AG04449 (cell line): ENCODE measurements at places on chromosomes 13 and 19.

DNA sequence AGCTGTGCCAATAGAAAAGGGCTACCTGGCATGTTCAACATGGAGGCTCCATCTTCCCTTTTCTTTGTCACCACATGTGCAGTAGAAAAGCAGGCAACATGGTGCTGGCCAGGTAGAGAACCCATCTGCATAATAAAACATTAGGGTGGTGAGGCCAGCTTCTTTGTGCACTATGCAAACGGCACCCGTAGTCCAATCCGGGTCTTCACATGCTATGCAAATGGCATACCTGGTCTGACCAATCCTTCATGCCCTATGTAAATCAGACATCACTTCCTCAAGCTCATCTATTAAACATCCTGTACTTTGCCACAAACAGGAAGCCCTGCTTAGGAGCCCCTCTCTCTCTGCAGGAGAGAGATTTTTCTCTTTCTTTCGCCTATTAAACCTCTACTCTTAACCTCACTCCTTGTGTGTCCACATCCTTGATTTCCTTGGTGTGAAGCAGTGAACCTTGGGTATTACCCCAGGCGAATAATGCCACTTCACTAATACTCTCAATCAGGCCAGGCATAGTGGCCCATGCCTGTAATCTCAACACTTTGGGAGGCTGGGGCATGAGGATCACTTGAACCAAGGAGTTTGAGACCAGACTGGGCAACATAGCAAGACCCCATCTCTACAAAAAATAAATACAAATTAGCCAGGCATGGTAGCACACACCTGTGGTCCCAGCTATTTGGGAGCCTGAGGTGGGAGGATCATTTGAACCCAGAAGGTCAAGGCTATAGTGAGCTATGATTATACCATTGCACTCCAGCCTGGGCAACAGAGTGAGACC is 111.3 kb upstream of the MRI1 start:
- DNase-seq, result no peak

- no peak for DNase-seq
These were observed 30.6 kb downstream of the SYDE1 start for GRCh38 chr19:15137777-15138176.

DNA sequence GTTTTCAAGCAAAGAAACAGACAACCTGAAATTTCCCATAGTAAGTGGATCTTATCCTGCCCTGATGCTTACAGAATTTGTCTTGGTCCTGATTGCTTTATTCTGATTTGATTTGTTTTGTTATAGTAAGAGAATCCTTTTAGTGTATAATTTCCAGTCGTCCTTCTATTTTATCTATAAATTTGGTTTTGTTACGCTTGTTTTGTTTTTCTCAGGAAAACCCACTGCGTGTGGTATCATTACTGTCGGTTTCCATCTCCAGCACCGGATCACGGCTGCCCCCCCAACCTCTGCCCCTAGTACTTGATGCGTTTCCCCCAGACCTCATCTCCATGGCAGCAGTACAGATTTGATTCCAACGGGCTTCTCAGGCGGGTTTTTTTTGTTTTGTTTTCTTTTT is 58.0 kb upstream of the PDCD5 start:
- DNase-seq, result no peak

DNA sequence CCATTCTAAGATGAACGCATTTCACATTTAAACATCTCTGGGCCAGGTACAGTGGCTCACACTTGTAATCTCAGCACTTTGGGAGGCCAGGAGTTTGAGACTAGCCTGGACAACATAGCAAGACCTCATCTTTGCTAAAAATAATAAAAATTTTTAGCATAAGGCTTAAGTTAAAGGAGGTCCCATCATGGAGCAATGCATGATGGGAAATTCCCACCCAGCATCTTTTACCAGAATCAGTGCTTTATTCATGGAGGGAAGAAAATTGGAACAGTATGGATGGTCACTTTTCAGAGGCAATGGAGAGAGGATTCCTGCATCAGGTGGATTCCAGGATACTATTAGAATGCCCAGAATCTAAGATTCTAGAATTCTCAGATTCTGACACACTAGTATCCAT is 3.8 kb upstream of the KLK8 start:
- DNase-seq, result no peak

- peak; percentile 82 for DNase-seq
These were observed 32.9 kb downstream of the SERTM1 start for GRCh38 chr13:36706755-36707154.

DNA sequence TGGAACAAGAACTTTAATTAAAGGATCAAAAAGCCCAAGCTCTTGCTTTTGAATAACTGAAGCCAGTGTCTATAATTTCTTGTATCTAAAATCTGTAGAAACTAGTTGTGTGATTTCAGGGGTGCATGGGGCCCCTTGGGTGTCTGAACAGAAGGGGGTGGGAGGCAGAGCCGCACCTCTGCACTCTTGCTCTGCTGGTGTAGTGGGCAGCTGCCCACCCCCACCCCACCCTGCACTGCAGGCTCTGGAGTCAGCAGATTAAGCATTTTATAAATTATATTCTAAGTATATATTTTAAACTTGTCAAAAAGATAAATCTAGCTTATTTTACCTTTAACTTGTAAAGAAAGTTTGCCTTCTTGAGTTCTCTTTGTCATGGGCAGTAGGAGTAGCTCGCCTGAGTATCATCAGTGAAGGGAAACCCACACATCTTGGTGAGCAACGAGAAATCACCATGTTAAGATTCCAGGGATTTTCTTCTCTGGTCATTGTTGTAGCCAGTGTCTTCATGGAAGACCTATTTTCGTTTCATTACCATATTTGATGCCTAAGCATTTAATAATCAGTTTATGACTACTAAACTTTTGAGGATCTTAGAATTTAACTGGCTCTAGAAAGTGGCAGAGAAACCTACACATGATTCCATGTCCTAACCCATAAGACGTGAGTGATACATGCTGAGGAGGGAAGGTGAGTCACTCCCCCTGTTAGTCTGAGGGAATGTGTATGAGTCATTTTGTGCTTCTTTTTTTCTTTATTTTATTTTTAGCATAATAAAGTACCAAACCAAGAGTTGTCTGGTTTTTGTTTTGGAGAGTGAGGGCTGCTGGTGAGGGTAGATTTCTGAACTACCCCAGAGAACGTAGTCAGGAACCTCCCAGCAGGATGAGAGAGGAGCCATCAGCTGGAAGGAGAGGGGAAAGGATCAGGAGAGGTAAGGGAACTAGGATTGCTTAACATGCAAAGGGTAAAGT is 7.7 kb downstream of the UBE2L5 start:
- DNase-seq, result peak; percentile 76

DNA sequence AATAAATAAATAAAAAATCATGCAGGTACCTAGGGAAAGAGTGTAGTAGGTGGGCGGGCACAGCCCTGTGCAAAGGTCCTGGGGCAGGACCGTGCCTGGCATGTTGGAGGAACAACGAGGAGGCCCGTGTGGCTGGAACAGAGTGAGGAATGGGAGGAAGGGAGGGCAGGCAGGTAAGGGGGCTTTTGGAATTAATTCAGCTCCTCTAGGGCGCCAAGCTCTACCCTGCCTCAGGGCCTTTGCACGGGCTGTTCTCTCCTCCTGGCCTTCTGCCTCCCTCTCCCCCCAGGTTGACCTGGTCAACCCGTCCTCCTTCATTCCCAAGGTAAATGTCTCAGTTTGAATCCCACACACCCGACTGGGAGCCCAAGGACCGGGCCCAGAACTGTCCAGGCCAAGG is 31.1 kb upstream of the SEMA6B start:
- no peak for DNase-seq

GRCh38 chr13:51858433-51859247 is 3.1 kb upstream of the CCDC70 start:
- DNase-seq, result no peak

DNA sequence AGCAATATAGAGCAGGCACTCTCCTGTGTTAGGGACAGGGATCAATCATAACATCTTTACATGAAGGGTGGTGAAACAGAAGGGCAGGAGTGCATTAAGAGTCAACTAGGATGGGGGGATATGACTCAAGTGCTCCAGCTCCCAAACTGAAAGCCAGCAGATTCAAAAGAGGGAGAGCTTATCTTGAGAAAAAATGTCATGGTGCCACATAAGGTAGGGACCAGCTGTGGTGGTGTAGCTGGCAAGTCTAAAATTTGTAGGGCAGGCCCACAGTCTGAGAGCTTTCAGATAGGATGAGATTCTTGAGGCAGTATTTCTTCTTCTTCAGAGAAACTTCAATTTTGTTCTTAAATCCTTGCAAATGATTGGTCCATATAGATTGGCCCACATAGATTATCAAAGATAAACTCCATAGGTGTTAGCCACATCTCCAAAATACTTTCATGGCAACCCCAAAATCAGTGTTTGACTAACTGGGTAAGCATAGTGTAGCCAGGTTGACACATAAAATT is 19.1 kb downstream of the DNAJC15 start:
- DNase-seq, result no peak

GRCh38 chr19:19406878-19407632 is 1.6 kb downstream of the GATAD2A start:
- DNase-seq, result no peak

- no peak for DNase-seq
These were observed 66.7 kb downstream of the CDADC1 start for GRCh38 chr13:49314344-49314882.

GRCh38 chr19:18282021-18282787 is 782 bp upstream of the JUND start:
- no peak for DNase-seq

DNA sequence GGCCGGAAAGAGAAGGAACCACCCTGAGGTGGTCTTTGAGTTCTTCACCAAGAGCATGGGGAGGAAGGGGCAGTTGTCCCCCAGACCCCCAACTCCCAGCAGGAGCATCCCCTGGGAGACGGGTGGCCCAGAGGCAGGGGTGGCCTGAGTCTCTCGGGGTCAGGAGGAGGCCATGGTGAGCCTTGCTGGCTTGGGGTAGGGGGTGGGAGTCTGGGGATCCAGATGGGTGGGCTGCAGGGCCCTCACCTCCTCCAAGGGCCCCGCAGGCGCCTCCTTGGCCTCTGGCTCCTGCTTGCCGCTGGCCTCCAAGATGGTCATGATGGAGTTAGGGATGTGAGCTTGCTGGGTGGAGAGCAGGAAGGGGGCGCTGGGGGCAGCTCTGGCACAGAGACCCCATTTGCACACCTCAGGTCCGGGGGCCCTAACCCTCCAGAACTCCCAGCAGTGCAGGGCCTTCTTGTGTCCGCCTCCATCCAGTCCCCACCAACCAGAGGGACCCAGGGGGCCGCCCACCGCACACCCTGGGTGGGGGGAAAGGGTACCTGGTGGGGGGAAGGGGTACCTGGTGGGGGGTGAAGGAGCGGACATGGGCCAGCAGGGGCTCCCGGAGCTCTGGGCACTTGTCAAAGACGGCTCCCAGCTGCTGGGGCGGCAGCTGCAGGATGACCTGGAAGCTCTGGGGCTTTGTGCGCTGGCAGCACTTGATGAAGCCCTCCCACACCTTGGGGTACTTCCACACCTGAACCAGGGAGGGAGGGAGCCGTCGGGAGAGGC is 1.3 kb upstream of the RSPH6A start:
- no peak for DNase-seq

GRCh38 chr13:74325106-74325505 is 190.9 kb upstream of the KLF12 start:
- DNase-seq, result peak; percentile 51

DNA sequence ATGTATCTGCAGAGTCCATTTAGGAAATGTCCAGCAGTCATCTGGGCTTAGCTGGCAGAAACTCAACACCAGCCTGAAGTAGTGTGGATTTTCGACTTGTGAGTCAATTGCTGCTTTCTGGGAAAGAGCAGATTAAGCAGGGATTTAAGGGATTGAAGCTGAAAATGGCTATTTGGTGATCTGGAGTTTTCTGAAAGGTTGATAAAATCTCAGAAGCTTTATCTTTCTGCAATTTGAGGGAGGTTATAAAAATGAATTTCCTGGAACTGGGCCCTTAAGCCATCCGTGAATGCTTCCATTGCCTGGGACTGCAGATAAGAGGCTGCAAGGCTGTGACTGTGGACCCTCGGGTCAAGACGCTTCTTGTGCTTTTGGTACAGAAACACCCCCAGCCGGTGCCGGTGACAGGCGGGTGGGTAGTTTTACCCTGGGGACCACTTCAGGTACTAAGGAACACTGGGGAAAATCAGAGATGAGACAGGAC is 61.5 kb downstream of the COL4A1 start:
- no peak for DNase-seq

GRCh38 chr13:28340272-28340793 is 154.6 kb downstream of the FLT1 start:
- DNase-seq, result no peak

GRCh38 chr19:49690079-49690655 is 749 bp upstream of the CPT1C start:
- DNase-seq, result no peak

DNA sequence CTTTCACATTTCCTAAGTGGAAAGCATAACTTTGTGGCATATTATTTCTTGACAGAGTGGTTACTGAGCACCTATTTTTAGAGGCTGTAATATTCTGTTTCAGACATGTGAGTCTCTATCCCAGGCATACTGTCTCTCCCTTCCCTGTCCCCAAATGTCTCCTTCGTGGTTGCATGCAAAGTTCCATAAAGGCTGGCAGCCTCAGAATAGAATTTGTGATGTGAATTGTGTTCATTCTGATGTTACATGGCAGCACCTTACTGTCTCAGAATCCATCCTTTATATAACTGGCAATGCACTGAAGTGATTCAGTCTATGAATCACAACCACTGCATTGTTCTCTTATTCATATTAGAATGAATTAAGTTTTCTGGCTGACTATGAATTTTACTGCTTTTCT is 89.0 kb upstream of the SLC7A1 start:
- DNase-seq, result no peak

GRCh38 chr19:12202250-12202649 is 39.4 kb downstream of the ZNF136 start:
- no peak for DNase-seq

DNA sequence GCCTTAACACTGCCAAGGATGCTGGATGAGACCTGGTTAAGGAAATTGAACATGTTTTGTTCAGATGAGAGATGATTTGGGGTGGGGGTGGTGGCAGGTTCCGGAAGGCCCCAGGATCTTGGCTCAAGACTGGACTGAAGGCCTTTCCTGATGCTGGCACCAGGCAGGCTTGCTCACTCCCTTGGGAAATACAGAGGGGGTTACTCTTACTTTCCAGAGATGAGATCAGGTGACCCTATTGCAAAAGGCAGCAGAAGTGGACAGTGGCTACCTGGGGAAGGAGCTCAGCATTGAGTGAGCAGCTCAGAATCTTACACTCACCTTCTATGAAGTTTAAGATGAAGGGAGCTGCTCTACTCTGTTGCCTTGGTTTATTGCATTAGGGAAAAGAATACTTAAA is 10.8 kb downstream of the GATAD2A start:
- no peak for DNase-seq

GRCh38 chr19:48933382-48933932 is at the start of gene DHDH:
TSS of gene DHDH (plus strand) at chr19:48933699. CDS start at chr19:48933722, 23 bp downstream.
- no peak for DNase-seq
